ENCODE measurements at places on chromosomes 12 and 14.

- no peak for DNase-seq
Measured at GRCh38 chr12:79374545-79374944, 316.2 kb downstream of the PAWR start.

GRCh38 chr12:25236190-25236589 is 14.5 kb downstream of the KRAS start:
- DNase-seq = no peak

DNA sequence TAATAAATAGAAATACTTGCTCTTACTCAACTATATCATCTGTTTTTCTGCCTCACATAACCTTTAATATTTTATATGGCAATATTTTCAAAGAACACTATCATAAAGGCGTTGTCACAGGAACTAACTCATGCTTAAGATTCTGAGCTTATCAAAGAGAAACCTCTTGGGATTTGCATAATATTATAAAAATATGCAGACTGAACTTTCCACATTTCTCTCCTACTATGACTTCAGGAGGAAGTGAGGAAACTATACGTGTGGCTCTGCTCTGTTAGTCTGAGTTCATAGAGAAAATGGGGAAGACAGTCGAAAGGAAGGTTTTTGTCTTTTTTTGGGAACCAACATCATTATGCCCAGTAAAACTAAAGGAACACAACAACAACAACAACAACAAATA is 124.7 kb downstream of the GARIN6 start:
- no peak for DNase-seq

DNA sequence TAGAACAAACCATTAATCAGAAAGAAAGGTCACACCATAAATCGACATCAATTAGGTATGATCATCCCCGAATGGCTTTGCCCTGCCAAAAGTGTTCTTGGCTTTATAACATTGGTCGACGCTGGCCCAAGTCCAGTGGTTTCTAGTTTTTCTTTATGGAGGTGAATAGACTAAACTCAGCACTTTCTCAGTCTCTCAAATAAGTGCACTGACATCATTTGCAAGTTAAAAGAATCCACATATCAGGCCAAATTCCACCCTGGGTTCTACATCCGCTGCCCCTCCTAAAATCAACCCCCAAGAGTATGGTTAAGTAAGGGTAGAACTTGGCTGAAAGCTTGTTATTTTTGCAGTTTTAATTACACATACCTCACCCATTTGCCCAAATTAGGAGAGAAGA is 314.3 kb downstream of the C12orf75 start:
- no peak for DNase-seq

- no peak for DNase-seq
Measured at GRCh38 chr12:25623816-25624215, 70.7 kb upstream of the LMNTD1 start.

- DNase-seq = no peak
Measured at GRCh38 chr12:113477842-113478215, 6.2 kb upstream of the LHX5 start.

GRCh38 chr12:13670285-13670866 is 311.0 kb downstream of the GRIN2B start:
- DNase-seq = no peak

GRCh38 chr14:91230397-91231035 is 14.0 kb downstream of the GPR68 start:
- no peak for DNase-seq

DNA sequence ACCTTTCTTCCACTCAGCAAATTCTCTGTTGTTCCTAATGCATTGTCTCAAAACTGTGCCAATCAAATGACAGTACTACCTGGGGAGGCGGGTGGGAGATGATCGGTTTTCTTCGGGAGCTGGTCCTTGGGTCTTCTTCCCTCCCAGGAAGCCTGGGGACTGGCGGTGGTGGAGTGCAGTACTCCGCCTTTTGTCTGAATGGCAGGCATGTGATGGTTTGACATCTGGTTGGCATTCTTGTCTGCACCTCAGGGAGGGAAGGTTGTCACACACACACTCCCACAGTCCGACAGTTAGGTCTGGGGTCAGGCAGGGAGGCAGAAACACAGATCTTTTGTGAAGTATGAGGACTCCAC is 114.8 kb downstream of the SNAPC1 start:
- no peak for DNase-seq
